Naive thymus-derived CD8-positive, alpha-beta T cell (primary cell): ENCODE measurements at places on chromosomes 7 and 10. TPM values are rescaled to one million over a fixed set of nuclear protein-coding genes. Genes with fewer than 3 reads are reported as not detected.

DNA sequence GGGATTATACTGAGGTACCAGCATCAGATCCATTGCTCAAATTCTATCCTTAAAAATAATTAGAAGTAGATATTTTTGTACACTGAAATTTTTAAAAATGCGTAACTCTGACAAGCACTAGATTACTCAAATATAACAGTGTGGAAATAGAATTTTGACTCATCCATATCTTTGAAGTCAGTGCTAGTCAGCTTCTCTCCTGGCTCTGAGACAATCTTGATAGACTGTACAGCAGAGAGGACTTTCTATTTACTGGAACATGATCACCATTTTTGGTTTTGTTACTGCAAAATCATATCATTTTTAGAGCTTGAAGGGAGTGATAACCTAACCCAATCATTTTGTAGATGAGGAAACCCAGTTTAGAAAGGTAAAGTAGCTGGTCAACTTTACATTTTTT lies 195.0 kb downstream of the MTERF1 start:
- no peak for DNase-seq

GRCh38 chr10:28710202-28710886 lies 33.0 kb downstream of the BAMBI start:
- no peak for DNase-seq

DNA sequence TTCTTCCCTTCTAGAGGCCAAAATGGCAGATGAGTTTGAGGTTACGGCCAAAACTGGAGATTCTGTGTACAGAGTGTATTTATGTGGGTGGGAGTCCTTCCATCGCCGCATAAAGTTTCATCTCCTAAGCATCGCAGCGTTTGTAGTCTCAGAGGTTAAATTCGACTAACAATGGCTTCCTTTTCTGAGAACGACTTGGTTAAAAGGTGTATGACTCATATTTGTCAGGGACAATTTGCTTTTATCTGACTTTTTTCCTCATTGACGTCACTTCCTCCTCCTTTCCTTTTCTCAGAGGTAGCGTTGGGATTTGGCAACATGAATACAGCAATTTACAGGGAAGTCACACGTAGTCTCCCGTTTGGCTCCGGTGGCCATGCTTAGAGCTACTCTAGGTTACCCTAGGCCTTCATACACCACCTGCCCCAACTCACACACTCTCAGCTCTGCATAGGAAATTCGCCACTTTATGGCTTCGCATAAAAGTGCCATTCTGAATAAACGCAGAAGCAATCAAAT lies 37.6 kb upstream of the TCF7L2 start:
- DNase-seq = no peak

DNA sequence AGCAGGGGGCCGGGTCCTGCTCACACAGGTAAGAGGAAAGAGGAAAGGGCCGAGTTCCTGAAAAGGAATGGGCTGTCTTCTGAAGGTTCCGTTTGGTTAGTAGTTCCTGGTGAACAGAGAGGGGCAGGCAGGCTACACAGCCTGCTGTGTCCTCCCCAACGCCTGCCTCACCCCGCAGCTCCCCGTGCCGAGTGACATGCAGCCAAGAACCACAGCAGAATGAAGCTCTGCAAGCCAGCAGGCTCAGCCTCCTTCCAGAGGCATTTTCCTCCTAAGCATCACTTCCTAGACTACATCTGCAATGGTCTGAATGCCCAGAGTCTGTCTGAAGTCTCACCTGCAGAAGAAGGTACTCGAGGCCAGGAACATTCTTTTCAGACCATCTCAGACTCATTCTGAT lies 202.4 kb upstream of the TCERG1L start:
- DNase-seq = no peak

- DNase-seq = peak; percentile 84
Observed at GRCh38 chr10:131885391-131886165, 15.2 kb upstream of the PPP2R2D start.

GRCh38 chr7:142405122-142405765 lies 147.4 kb upstream of the PRSS58 start:
- no peak for DNase-seq

The GPR15LG gene
- not detected for polyA plus RNA-seq

The OR2A7 gene
- 0.67 TPM for polyA plus RNA-seq
